ENCODE measurements at places on chromosomes 7 and 10.

- DNase-seq, result no peak
Observed at GRCh38 chr7:11776039-11776438, 56.0 kb downstream of the THSD7A start.

DNA sequence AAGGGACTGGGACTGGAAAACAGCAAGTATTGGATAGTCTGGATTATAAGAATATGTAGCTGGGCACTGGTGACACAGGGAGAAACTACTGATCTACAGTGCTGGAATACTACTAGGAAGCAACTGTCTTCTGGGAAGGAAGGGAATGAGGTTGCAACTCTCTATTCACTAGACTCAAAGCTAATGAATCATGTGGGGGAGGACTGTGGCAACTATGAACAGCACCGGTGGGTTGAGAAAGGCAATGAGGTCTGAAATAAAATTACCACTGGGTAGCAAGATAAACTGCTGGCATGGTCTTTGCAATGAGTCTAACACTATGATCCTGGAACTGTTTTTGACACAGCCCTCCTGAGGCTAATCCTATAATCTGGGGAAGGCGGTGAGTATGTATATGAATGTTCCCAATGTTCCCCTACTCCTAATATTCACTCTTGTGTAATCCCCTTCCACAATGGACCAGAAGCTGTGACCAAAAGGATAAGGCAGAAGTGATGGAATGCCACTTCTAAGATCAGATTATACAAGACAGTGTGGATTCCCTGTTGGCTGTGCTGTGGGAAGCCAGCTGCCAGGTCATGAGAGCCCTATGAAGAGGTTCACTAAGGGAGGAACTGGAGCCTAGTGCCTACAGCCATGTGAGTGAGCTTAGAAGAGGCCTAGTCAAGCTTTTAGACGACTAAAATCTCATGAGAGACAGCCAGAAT, 101.3 kb upstream of the DNAJB12 start:
- peak; percentile 7 for DNase-seq

GRCh38 chr10:124705381-124705740, 38.8 kb downstream of the FAM53B start:
- no peak for DNase-seq

DNA sequence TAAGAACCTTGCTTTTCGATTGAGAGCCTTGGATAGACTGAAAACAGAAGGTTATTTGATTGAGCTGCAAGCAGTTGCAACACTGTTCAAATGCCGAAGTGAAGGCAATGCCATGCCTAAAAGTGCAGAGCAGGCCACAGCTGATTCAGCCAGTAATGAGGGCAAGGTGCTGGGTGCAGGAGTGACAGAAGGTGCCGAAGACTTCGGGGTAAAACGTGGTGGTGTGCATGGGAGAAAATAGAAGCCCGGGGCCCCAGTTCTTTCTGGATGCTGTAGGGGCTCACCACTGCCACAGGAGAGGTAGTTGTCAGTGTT, 43.6 kb upstream of the GATAD1 start:
- DNase-seq, result no peak

GRCh38 chr7:118183428-118183785, 557 bp upstream of the LSM8 start:
- peak; percentile 17 for DNase-seq

- no peak for DNase-seq
Observed at GRCh38 chr7:82221152-82221674, 222.4 kb downstream of the CACNA2D1 start.

GRCh38 chr10:121926671-121927317, 1.0 kb downstream of the ATE1 start:
- peak; percentile 49 for DNase-seq

GRCh38 chr7:38211486-38211885, 33.4 kb downstream of the STARD3NL start:
- DNase-seq, result no peak
